PC-9 (cell line): ENCODE measurements at places on chromosomes 7 and 10. TPM values are rescaled to one million over a fixed set of nuclear protein-coding genes. Genes with fewer than 3 reads are reported as not detected.

Gene TRIM8
- 59.8 and 73.0 TPM in 2 replicates for total RNA-seq

Gene AQP1
- 4.0 and 4.8 TPM in 2 replicates for total RNA-seq

Gene CCDC172
- not detected in 2 replicates for total RNA-seq

Gene HOXA6
- total RNA-seq, result 0.65 and 1.2 TPM in 2 replicates

Gene REEP3
- total RNA-seq, result 42.3 and 56.4 TPM in 2 replicates

GRCh38 chr7:44379366-44380188, 54.2 kb upstream of the CAMK2B start:
- H3K36me3 ChIP-seq, result 0 out of 2 replicates have a peak, but pooled peaks cover 2% of the 10 kb centered on the region
- peak overlapping the region; percentile 82 for H3K27ac ChIP-seq
- H3K4me1 ChIP-seq, result peaks cover 41% of the 10 kb centered on the region
- no peak for DNase-seq
- H3K4me3 ChIP-seq, result no peak overlapping the region
- no peaks in the 10 kb centered on the region for H3K27me3 ChIP-seq

DNA sequence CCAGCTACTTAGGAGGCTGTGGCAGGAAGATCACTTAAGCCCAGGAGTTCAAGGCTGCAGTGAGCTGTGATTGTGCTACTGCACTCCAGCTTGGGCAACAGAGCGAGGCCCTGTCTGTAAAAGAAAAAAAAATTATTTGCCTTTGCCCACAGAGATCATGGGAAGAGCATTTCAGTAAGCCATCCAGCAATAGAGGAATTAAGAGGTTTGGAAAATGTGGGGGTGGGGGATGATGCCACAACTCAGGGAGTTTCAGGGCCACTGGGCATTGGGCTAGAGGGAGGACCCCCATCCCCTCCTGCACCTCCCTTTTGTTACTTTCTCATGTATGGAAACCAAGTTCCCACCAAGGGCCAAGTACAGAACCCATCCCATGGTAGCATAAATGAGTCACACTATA, 38.4 kb downstream of the SVIL start:
- H3K27me3 ChIP-seq, result no peaks in the 10 kb centered on the region
- no peaks in the 10 kb centered on the region for H3K36me3 ChIP-seq
- DNase-seq, result no peak
- H3K4me1 ChIP-seq, result peaks cover 4% of the 10 kb centered on the region; the same call in 1 of the 2 replicates

DNA sequence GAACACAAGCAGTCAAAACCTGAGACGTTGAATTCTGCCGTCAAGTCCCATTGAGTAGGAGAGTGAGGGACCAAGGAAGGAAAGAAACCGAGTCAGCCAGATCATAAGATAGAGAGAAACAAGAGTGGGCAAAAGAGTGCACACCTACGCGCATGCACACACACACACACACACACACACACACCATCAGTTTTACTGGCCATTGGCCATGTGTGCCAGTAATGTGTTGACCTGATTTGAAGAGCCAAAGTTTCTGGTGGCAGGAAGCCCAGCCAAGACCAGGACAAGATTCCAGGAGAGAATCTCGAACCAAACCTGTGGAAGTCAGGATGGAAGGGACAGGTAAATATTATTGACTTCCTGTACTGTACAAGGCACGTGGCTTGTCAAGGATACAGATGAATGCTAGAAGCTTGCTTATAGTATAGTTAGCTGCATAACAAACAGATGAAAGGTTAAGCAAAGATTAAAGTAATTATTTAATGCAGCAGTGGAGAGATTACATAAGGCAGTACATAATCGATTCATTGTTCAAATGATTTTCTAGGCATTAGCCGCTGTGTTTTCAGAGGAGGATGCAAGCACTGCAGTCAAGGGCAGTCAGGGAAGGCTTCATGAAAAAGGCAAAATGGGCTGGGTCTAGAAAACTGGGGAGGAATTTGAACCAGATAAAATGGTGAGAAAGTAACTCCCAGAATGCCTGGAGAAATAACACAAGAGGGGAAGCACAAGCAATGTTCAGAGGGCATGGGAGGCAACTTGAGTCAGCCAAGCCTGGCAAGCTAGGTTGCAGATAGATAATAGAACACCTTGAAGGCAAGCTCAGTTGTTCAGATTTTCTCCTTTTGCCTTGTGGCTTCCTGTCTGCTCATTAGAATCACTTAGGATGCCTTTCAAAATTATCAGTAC, 2.7 kb upstream of the HYCC1 start:
- peaks cover 29% of the 10 kb centered on the region for H3K4me1 ChIP-seq
- H3K36me3 ChIP-seq, result no peaks in the 10 kb centered on the region
- no peak overlapping the region for H3K4me3 ChIP-seq

- peak overlapping the region; percentile 60 for H3K27ac ChIP-seq
- H3K27me3 ChIP-seq, result no peaks in the 10 kb centered on the region
- H3K4me1 ChIP-seq, result peaks cover 22% of the 10 kb centered on the region
- no peaks in the 10 kb centered on the region for H3K36me3 ChIP-seq
Measured at GRCh38 chr10:71735709-71736569, 16.4 kb upstream of the C10orf105 start.

GRCh38 chr7:48299580-48300169, 128.4 kb downstream of the ABCA13 start:
- no peak for DNase-seq
- H3K27ac ChIP-seq, result no peak overlapping the region
- H3K4me3 ChIP-seq, result no peak overlapping the region
- H3K27me3 ChIP-seq, result peaks cover 35% of the 10 kb centered on the region

GRCh38 chr7:106175507-106175906, 63.4 kb upstream of the SYPL1 start:
- no peak overlapping the region for H3K4me3 ChIP-seq
- H3K4me1 ChIP-seq, result peaks cover 10% of the 10 kb centered on the region
- no peak for DNase-seq

GRCh38 chr7:27155816-27156507, 513 bp downstream of the HOXA7 start:
- no peak overlapping the region for H3K4me3 ChIP-seq
- H3K36me3 ChIP-seq, result no peaks in the 10 kb centered on the region
- H3K4me1 ChIP-seq, result 0 out of 2 replicates have a peak, but pooled peaks cover 3% of the 10 kb centered on the region
- no peak overlapping the region for H3K27ac ChIP-seq

- H3K4me1 ChIP-seq, result peaks cover 11% of the 10 kb centered on the region
- no peaks in the 10 kb centered on the region for H3K27me3 ChIP-seq
- no peaks in the 10 kb centered on the region for H3K36me3 ChIP-seq
- no peak overlapping the region for H3K27ac ChIP-seq
Measured at GRCh38 chr7:129702761-129703338, 91.3 kb downstream of the NRF1 start.

GRCh38 chr7:1596181-1597043, 26.6 kb upstream of the PSMG3 start:
- H3K4me1 ChIP-seq, result no peaks in the 10 kb centered on the region
- H3K4me3 ChIP-seq, result no peak overlapping the region

DNA sequence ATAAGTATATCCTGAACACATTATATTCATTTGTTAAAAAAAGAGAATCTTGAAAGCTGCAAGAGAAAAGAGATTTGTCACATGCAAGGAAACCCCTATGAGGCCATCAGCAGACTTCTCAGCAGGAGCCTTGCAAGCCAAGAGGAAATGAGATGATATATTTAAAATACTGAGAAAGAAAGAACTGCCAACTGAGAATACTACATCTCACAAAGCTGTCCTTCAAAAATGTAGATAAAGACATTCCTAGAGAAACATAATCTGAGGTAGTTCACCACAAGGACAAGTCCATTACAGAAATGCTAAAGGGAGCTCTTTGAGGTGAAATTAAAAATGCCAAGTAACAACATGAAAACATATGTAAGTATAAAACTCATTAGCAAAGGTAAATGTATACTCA, 224.4 kb upstream of the MBL2 start:
- H3K36me3 ChIP-seq, result no peaks in the 10 kb centered on the region
- no peak overlapping the region for H3K4me3 ChIP-seq
- DNase-seq, result no peak
- no peak overlapping the region for H3K27ac ChIP-seq
- no peaks in the 10 kb centered on the region for H3K4me1 ChIP-seq
- no peaks in the 10 kb centered on the region for H3K27me3 ChIP-seq

DNA sequence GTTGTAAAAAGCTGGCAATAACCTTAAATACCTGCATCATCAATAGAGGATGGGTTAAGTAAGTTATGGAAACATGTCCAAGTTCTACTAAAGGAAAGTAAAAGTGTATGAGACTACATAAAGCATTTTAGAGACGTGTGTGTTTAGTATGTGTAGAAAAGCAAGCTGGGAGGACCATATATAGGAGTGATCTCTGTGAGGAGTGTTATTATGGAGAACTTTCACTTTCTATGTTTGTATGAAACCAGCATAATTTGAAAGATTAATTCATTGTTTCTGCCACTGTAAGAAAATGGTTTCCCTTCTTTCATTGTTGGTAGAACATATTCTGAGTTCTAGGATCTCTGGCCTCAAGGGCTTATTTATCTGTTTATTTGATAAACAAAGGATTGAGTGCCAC, 19.2 kb upstream of the PDLIM1 start:
- H3K27me3 ChIP-seq, result no peaks in the 10 kb centered on the region
- no peak overlapping the region for H3K4me3 ChIP-seq
- peaks cover 30% of the 10 kb centered on the region for H3K4me1 ChIP-seq

DNA sequence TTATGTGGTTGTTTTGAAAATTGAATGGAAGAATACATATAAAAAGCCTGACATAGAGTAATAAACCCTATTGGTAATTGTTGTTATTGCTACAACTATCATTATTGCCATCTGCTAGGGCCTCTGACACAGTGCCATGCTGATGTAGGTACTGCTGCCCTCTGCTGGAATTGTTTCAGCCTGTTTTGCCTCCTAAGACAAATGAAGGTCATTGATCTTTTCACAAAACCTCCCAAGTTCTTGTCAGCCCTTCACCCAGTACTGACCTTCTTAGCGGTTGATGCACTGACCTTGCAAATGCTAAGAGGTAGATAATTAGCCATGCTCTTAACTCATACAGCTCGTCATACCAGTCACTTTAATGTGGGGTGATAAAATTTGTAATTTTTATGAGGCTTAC, 975.2 kb downstream of the SORCS1 start:
- H3K4me1 ChIP-seq, result no peaks in the 10 kb centered on the region
- no peak for DNase-seq
- H3K27me3 ChIP-seq, result no peaks in the 10 kb centered on the region
- H3K4me3 ChIP-seq, result no peak overlapping the region
- no peak overlapping the region for H3K27ac ChIP-seq

- H3K27ac ChIP-seq, result no peak overlapping the region
- no peak for DNase-seq
- H3K4me1 ChIP-seq, result no peaks in the 10 kb centered on the region
- no peaks in the 10 kb centered on the region for H3K27me3 ChIP-seq
- no peaks in the 10 kb centered on the region for H3K36me3 ChIP-seq
Measured at GRCh38 chr7:77473229-77474005, 57.3 kb upstream of the GSAP start.

DNA sequence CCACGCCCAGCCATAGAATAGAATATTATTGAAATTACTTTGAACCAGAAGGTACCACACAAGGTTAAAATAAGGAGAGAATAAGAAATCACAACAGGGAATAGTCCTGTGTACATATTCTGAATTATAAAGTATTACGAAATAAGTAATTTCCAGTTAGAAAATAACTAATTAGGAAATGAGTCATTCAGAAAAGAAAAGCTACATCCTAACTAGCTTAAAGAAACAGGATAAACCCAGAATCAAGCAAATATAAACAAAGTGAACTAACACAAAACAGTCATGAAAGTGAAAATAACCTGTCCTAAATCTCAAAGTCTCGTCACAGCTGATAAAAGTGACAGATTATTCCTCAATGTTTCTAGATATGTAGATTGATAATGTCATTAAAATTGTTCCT, 74.8 kb upstream of the NEBL start:
- H3K4me1 ChIP-seq, result no peaks in the 10 kb centered on the region
- no peak overlapping the region for H3K27ac ChIP-seq
- no peaks in the 10 kb centered on the region for H3K27me3 ChIP-seq
- no peak for DNase-seq

DNA sequence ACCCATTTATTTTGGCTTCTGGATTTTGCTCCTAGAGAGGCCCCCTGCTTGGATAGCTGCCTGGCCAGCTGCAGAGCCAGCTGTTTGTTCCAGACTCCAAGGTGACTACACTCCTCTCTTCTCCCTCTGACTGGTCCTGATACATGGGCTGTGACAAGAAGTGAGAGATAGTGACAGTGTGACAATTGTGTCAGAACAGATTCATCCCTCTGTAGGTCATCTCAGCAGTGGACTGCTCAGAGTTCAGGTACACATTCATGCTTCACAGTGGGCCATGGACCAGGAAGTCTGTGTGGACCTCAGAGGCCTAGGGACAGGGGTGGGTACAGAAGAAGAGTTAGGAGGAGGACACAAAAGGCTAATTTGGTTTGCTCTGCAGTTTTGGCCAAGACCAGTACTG, 188.2 kb upstream of the MKLN1 start:
- H3K36me3 ChIP-seq, result no peaks in the 10 kb centered on the region
- H3K27me3 ChIP-seq, result no peaks in the 10 kb centered on the region
- no peak overlapping the region for H3K4me3 ChIP-seq
- DNase-seq, result no peak
- no peak overlapping the region for H3K27ac ChIP-seq
